ENCODE measurements at places on chromosomes 16 and 17.

GRCh38 chr17:9436630-9437029 is 139.0 kb downstream of the STX8 start:
- DNase-seq = no peak

GRCh38 chr17:385178-385835 is 32.7 kb upstream of the RPH3AL start:
- DNase-seq = peak; percentile 65

GRCh38 chr16:23174622-23175021 is 7.9 kb upstream of the SCNN1G start:
- no peak for DNase-seq

- DNase-seq = peak; percentile 86
These were observed at the start of gene MT1M for GRCh38 chr16:56632156-56632847. TSS of gene MT1M (plus strand) at chr16:56632659. CDS start at chr16:56632732, 73 bp downstream.

GRCh38 chr17:52505601-52506000 is 347.1 kb upstream of the CA10 start:
- DNase-seq = no peak

DNA sequence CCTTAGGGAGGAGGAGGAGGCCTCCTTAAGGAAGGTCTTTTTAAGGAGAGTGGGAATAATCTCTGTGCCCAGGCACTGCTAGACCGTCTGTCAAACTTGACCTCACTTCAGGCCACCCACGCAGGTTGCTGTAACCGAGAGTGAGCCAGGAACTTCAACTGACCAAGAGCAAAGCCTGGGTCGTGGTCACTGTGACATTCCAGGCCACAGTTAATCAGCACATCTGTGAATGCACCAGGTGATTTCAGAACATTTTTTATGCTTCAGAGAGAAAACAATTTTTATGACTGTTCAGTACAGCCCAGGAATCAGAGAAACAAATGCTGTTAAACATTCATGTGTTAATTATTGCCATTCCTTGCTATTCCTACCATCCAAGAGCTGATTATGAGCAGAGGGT is 226.6 kb upstream of the ASIC2 start:
- DNase-seq = no peak

GRCh38 chr17:44205962-44206824 is 6.5 kb upstream of the ATXN7L3 start:
- no peak for DNase-seq

GRCh38 chr17:40945414-40945813 is 8.0 kb upstream of the KRT23 start:
- DNase-seq = no peak

DNA sequence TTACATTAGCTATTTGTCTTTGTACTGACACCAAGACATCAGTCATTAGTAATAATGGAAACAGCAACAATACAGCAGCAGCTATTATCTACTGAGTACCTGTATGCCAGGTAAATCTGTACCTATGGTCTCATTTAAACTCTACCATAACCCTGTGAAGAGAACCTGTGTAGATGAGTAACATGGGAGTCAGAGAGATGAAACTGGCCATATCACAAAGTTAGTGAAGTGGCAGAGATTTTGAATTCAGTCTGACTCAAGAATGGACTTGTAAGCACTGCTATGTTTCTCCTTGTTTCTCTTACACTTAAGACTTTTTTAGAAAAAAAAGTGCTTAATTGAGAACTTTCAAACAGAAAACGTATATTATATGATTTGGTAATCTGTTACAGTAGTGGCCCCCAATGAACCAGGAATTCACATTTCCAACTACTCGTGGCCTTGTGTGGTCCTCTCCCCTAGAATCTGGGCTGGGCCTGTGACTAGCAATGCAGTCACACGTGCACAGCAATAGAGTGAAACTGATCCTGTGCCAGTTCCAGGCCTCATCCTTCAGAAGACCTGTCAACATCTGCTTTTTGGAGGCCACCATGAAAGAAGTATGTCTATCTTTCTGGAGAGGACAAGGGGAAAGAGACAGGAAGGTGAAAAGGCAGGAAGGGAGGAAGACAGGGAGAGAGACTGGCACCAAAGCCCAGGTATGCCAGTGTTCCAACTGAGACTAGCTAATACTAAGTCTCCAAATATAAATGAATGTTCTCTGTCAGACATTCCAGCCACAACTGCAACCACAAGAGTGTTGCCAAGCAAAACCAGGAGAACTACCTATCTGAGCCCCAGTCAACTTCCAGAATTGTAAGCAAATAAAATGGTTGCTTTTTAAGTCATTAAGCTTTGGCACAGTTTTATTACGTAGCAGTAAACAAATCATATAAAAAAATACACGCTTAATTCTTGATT is 12.0 kb downstream of the CRLF3 start:
- no peak for DNase-seq

DNA sequence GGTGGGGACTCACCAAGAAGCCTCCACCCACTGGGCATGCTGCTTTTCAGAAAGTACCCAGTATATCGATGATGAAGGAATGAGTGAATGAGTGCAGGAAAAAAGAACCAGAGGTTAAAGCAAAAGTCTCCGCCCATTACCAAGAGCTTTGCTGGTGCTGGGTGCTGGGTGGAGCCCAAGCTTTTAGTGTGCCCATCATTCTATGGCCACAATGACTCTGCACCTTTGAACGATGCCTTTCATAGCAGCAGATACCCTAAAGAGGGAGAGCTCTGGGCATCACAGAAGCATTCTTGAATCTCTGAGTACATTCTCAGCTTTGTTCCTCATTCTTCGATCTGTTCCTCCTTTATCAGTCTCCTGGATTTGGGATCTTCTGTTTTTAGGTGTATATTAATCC is 450.7 kb upstream of the CCL2 start:
- DNase-seq = no peak

DNA sequence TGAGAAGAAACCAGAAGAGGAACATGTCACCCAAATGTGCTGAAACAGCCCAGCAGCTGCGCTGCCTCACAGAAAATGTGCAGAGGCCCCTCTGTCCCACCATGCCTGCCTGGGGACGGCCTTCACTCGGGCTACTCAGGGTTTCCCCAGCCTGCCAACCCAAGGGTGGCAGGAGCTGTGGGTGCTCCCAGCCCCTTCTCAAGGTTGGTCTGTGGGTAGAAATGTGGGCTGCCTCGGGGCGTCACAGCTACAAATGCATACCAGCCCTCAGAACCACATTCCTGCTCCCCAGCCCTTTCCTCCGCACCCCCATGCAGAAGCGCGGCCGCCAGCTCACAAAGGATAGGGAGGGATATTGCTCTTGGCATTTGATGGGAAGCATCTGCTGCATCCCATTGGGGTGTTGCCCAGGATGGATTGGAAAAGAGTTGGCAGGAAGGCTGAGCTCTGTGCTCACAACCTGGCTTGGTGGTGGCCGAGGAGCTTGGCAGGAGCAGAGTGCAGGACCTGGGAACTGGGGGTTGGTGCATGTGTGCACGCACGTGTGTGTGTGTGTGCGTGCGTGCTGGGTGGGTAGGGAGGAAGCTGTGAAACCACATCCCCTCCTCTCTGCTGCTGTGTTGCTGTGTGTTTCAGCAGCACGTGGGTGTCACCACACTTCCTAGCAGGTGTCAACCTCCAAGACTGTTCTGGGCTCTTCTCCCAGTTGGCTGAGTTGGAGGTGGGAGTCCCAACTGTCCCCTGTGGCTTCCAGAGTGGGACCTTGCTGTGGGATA is 304.4 kb downstream of the SEC14L1 start:
- peak; percentile 95 for DNase-seq

- no peak for DNase-seq
These were observed 743.6 kb downstream of the KCNJ2 start for GRCh38 chr17:70912716-70913485.

DNA sequence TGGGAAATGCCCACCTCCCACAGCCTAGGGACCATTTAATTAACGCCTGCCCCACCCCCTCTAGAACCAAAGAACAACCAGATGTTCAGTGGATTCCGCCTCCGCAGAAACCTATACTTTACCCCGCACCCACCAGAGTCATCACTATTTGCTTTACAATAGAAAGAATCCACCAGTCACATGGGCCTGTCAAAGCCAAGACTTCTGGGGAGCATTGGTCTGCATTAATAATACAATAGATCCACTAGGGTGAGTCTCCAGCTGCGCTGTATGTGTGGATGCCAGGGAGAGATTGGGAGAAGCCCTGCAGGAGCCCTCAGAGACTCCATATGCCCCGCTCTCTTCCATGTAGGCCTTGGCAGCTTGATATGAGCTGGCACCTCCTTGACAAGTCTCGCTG is 31.3 kb downstream of the CLEC19A start:
- DNase-seq = no peak

All from Peyer's patch (tissue), 4 donors.